Activated CD4-positive, alpha-beta T cell treated with anti-CD3 and anti-CD28 coated beads, Interleukin-2, amount 50 U/mL, for 16 hours (primary cell): ENCODE measurements at places on chromosomes 16 and 17.

DNA sequence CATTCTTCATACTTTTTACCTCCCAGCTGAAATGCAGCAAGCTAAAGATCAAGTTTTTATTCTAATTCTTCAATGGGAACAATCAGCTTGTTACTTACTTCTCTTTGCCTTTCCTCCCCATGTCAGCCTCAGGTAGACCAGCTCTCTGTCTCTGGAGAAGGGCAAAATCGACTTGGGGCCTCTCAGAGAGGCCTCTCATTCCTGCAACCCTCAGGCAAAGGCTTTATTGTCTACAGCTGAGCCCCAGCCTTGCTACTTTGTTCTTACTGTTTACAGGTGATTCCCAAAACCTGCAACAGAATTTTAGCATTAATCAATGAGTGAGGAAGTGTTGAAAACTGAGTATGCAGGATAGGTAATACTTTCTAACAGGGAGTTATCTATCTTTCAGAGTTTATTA, 148.6 kb downstream of the KIF2B start:
- no peak for DNase-seq

- DNase-seq = no peak
These were observed 11.4 kb downstream of the SPNS2 start for GRCh38 chr17:4509923-4510617.

- no peak for DNase-seq
These were observed 5.8 kb downstream of the PRSS22 start for GRCh38 chr16:2852003-2852730.

DNA sequence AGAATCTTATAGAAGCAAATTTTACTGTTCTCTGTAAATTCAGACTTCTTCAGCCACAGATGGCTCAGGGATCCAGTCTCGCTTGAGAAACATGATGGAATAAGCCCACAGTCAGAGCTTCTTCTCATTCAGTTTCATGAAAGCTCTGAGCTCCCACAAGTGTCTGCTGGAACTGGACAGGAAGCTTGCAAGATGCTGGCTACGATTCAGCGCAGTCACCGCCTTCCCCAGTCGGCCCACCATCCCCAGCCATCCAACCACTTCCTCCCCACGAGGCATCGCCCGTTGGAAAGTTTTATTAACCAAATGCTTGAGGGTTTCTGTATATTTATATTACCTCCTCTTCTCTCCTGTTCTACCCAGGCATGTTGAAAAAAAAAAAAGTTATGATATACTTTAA, 171.7 kb downstream of the ZFHX3 start:
- peak; percentile 23 for DNase-seq

GRCh38 chr17:67506966-67507365, 129.9 kb downstream of the PITPNC1 start:
- DNase-seq = no peak

DNA sequence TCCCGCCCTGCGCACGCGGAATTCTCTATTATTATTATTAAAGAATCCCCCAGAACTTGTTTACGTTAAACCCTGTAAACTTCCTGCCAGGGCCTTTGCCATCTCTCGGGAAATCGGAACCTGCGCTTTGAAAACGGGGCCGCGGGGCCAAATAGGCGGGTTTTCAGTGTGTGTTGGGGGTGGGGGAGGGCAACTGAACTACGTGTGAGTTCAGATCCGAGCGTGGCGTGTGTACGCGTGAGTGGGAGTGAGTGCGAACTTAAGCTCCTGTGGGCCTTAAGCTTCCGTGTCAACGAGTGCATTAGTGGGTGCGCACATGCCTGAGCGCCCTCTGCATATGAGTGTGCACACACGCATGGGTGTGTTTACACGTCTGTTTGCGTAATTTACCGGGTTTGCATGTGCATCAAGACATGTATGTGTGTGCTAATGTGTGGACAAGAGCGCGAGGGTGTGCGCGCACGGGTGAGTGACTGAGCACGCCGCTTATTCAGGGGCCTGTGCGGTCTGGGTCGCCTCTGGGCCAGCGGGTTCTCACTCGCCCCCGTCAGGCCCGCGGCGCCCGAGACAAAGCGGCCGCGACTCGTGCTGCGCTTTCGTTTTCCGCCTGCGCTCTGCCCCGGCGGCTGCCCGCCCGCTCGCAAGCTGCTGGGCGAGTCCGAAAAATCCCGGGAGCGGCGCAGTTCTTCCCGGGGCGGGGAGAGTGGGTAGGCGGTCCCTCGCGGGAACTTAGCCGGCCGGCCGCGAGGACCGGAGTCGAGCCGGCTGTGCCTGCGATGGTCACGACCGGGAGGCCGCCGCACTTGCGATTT, 1.2 kb upstream of the FOXF1 start:
- DNase-seq = peak; percentile 13

- DNase-seq = no peak
These were observed 24.3 kb downstream of the STAT3 start for GRCh38 chr17:42363767-42364585.

GRCh38 chr17:15123593-15124263, 141.4 kb downstream of the PMP22 start:
- no peak for DNase-seq

DNA sequence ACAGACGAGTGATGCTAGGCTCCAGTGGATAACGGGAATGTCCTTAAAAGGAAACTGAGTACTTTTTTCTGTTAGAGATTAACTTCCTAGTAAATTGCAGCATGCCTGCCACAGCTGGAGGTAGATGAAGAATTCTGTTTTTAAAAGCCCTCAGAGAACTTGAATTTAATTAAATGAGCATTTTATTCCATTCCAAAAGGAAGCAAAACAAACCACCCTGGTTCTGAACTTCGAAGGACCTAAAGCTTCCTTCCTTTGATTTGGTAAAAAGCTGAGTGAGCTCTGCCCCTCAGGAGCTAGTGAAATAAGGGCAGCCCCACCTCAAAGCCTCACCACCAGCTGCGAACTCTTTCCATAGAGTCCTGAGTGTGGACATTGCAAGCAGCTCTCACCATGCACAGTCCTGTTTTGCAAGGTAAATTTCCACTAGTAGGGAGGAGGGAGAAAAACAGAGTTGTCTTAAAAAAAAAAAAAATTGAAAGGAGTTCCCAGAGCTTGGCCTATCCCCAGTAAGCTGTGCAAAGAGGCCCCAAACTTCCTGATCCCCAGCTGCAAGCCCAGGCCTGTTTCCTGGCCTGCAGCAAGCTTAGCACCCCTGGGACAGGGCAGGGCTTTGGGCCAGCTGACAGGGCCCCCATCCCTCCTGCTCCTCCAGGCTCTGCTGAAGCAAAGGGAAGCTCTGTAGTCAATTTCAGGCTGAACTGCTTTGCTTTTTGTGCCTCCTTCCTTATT, 11.2 kb downstream of the CHD9NB start:
- DNase-seq = no peak

GRCh38 chr17:31475378-31476162, 84.1 kb downstream of the RAB11FIP4 start:
- DNase-seq = no peak

DNA sequence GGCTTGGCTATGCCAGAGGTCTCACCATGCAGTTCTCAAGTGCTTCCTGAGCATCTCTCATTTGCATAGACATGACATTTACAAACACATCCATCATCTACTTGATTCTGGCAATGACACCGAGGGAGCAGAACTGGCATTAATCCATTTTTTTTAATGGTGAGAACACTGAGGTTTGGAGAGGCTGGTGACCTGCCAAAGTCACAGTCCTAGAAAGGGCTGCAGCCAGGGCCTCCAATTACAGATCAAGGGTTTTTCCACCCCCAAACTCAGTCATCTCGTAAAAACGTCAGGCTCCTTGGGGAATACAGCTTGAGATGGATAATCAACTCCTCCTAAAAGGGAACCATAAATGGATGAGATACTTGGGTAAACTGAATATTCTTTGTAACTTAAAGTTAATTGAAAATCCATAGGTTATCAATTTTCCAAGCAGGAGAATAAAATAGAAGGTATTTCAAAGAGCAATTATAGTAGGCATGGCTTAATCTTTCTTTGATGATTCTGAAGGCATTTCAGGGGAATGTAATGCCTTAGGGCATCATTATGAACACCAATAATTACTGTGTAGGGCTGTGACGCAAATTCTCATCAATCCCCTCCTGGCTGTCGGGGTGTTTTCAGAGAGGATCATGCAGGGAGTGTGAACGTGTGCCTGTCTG, 9.4 kb upstream of the MEOX1 start:
- DNase-seq = no peak

DNA sequence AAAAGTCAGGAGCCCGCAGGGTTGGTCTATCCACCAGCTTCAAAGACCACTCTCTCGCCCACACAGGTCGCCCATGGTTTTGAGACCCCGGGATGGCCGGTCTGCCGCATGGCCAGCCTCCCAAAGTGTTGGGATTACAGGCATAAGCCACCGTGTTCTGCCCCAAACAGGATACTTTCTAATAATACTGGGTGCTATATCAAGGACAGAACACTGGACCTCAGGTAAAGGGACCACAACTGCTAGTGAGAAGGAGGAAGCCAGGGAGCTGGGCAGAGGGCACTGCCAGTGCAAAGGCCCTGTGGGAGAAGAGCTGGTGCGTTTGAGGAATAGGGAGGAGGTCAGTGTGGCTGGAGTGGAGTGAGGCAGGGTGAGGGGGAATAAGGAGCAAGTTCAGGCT, 34.1 kb downstream of the IL21R start:
- DNase-seq = no peak

DNA sequence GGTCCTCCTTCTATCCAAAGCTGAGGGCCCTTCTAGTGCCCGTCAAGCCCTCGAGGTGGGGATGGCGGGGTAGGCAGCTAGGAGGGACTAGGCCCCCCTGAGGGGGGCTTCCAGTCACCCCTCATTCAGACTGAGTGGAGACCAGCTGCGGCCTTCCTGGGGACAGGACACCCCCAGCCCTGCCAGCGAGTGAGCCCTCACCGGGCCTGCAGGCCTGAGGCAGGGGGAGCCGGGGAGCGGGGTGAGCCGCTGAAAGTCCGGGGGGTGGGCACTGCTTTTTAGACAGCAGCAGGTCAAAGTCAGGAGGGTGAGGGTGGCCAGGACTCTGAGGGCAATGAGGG, 8.7 kb upstream of the KREMEN2 start:
- no peak for DNase-seq

- DNase-seq = peak; percentile 55
These were observed 63.6 kb downstream of the SMG6 start for GRCh38 chr17:2239882-2240430.
